Hematopoietic multipotent progenitor cell treated with erythropoietin and hydrocortisone succinate and interleukin-3 and kit ligand, for 4 days (in vitro differentiated cells): ENCODE measurements at places on chromosomes 5 and 9.

DNA sequence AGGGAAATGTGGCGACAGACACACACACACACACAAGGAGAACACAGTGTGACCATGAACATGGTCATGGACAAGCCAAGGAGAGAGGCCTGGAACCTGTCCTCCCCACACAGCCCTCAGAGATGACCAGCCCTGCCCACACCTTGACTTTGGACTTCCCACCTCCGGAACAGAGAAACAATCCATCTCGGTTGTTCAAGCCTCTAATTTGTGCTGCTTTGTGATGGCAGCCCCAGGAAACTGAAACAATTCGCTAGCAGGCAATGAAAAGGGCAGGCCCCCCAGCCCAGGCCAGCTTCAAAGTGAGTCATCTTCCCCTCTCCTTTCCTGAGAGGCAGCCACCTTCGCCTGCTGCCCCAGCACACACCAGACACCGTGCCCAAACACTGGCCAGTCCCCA lies 47.7 kb downstream of the NSUN2 start:
- no peak for DNase-seq

GRCh38 chr9:79390077-79390698 lies 181.6 kb upstream of the TLE4 start:
- DNase-seq: no peak

DNA sequence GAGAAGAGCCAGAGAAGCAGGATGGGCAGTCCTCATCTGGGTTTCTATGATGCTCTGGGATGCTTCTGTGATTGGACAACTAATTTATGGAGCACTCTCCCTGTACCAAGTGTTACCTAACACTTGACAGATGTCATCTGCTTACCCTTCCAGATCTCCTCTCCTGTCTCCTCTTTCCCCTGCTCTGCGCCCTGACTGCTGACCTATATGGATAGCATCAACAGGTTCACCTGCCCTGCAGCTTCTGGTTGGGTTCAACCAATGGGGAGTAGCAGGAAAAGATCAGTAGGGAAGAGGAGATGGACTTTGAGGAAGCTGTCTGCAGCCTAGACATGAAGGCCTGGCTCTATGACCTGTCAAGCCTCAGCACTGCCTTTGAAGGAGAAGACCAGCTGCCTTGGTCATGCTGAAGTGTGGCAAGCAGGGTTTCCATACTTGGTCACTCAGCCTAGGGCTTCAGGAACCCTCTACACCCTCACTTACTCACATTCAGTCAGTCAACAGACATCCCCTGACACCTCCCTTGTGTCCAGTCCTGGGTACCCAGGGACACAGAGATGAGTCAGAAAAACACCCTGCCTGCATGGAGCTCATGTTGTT lies 11.3 kb upstream of the P4HA2 start:
- no peak for DNase-seq

DNA sequence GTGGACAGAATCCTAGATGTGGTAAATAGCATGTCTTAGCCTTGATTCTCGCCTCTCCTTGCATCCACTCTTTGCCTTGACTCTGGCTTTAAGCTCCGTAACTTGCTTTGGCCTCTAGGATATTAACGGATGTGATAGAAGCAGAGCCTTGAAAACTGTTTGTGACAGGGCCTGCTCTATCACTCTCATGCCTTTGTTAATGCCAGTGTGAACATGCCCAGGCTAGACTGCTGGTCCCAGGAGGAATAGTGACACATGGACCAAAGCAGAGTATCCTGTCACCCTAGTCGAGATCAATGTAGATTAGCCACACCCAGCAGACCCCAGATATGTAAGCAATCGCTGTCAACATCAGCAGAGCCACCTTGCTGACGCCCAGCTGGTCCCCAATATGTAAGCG lies 109.9 kb upstream of the C9orf72 start:
- no peak for DNase-seq

- DNase-seq: no peak
These were observed 320.1 kb downstream of the TRPM3 start for GRCh38 chr9:70801181-70801829.

DNA sequence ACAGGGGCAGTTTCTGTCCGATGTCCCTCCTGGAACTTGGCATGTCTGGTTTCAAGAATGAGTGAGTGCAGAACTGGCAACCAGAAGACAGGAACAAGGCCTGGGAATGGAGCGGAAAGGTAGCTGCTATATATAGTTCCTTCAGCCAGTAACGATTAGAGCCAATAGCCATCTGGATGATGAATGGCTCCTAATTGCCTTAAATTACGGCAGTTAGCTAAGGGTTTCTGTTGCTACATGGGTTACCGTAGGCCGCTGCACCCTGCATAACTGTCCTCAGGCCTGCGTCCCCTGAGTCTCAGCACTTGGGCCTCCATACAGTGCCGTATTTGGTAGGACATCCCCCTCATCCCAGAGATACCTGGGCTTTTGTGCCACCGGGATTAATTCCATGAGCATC lies 29.4 kb downstream of the WWC1 start:
- no peak for DNase-seq

GRCh38 chr5:137778772-137779564 lies 24.8 kb upstream of the HNRNPA0 start:
- DNase-seq: peak; percentile 73

DNA sequence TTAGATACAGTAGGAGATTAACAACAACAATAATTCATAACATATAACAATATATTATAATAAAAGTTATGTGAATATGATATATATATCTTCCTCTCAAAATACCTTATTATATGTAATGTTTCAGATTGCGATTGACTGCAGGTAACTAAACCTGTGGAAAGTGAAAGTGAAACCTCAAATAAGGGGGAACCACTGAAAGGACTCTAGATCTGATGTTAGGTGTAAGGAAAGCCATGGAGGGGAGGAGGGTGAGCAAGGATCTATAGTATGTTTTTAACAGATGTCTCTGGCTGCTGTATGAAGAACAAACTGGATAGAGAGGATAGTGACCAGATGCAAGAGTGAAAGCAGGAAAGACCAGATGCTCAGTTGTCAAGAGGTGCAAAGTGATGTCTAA lies 5.8 kb upstream of the FSTL4 start:
- DNase-seq: no peak

DNA sequence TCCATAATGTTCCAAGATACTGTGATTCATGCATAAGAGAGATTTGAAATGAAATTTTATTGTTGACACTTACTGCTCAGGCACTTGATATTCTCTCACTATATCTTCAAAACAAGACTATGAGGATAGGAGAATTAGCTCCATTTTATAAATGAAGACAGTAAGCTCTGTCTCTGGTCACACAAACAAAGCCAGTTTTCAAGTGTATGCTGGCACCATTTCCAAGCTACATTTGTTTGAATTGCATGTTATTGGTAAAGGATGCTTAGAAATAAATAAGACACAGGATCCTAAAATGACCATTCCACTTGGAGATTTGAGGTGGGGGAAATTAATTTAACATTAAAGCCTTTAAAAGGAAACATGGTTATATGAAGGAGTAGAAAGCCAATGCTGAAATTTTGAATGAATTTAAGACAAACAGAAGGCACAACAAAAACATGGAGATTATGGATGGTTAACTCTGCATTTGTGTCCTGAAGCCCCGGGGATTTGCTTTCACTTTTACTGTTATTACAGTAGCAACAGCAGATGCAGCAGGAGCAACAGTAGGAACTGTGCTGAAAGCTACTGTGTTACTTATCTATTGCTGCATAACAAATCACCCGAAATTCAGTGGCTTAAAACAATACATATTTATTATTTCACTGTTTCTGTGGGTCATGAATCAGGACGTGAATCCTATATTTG lies 79.7 kb upstream of the ASTN2 start:
- no peak for DNase-seq
